ENCODE measurements at places on chromosomes 4 and X.
A peak's percentile ranks its signal among the peaks of the same experiment; 100 is the strongest.

DNA sequence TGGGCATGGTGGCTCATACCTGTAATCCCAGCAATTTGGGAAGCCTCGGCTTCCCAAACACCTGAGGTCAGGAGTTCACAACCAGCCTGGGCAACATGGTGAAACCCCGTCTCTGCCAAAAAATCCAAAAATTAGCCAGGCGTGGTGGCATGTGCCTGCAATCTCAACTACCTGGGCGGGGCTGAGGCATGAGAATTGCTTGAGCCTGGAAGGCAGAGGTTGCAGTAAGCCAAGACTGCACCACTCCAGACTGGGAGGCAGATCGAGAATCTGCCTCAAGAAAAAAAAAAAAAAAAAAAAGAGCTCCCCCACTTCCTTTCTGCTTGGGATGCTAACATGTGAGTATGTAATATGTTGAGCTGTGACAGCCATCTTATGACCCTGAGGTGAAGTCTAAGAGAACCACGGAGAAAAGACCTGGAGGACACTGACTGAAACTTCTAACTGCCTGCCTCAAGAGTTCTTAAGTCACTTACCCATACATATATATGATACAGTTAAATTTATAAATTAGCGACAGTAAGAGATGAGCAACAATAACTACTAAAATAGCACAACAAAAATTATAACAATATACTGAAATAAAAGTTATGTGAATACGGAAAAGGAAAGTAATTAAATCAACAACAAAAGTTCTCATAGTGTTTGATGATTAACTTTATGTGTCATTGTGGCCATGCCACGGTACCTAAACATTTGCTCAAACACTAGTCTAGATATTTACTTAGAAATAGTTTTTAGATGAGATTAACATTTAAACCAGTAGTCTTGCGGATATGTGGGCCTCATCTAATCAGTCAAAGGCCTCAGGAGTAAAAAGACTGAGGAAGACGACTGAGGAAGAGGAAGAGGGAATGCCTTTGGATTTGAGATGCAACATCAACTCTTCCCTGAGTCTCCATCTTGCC is 178.3 kb downstream of the OPHN1 start:
- no peak for DNase-seq
- no peaks in the 10 kb centered on the region for H3K36me3 ChIP-seq
- no peak overlapping the region for H3K4me3 ChIP-seq
- no peak overlapping the region for H3K27ac ChIP-seq
- H3K4me1 ChIP-seq: no peaks in the 10 kb centered on the region

DNA sequence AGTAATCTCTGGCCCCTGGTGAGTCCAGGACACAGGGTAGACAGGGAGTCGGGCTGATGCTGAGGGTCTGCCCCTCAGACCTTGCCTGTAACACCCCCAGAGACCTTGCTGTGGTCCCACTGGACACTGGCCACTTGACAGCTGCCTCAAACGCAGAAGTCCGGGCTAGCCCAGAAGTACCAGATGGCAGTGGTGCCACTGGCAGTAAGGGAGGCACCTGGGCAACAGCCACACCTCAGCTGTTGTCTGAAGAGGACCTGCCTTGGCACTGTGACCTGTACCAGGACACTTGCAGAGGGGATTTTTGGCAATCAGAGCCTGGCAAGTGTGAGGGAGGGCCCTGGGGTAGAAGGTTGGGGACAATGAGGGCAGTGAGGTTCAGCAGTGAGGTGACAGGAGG is 63.3 kb upstream of the UXT start:
- no peak for DNase-seq
- H3K4me3 ChIP-seq: no peak overlapping the region
- peaks cover 2% of the 10 kb centered on the region for H3K27me3 ChIP-seq
- H3K27ac ChIP-seq: no peak overlapping the region
- no peaks in the 10 kb centered on the region for H3K4me1 ChIP-seq

DNA sequence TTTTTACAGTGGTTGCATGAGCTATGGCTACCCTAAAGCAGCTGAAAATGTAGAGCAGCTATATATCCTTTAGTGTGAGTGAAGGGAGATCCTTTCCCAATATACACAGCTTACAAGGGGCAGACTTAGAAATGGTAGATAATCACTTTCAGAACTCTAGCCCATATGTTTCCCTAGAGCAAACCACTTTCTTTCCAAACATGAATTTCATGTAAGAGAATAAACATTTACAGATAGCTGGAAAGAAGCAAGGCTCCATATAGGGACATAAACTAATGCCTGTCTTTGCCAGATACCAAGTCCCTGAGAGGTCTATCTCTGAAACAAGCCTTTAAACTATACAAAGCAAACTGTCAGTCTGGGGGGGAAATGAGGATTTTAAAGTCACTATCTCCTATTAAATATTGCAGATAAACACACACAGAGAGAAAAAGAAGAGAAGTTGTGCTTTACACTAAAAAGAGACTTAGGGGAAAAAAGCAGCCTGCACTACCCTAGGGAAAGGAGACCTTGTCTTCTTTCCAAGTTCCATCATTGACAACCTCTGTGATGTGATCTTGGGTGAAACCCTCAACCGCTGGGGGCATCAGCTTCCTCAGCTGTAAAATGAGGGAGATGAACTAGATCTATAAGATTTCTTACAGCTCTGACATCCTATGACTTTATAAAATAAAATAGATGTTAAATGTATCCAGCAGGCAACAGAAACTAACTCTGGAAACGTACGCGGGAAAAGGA is 73.6 kb downstream of the TMEM156 start:
- H3K27me3 ChIP-seq: no peaks in the 10 kb centered on the region
- no peaks in the 10 kb centered on the region for H3K4me1 ChIP-seq
- DNase-seq: no peak
- no peak overlapping the region for H3K27ac ChIP-seq
- H3K36me3 ChIP-seq: no peaks in the 10 kb centered on the region

DNA sequence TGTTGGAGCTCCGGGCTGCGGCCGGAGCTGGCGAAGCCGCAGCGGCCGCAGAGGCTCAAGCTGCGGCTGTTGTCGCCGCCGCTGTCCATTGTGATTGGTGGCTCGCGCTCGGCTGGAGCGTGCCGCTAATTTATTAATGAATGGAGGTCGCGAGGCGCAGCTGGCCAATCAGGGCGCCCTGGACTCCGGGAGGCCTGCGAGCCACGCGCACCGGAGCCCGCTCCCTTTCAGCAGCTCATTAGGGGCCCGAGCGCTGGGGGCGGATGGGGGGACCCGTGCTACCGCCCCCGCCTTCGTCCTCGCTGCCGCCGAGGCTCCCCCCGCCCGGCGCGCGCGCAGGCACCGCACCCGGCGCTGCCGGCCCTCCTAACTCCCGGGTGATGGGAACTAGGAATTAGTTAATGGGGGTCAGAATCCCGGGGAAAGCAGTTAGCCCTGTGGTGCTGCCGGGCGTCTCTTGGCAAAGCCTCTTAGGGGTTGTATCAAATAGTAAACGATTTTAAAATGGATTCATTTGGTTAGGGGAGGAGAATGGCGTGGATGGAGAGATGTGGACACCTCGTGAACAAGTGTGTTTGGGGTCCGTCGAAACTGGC is 589 bp upstream of the NEUROG2 start:
- H3K4me3 ChIP-seq: peak overlapping the region; percentile 23
- no peaks in the 10 kb centered on the region for H3K36me3 ChIP-seq
- no peak overlapping the region for H3K27ac ChIP-seq
- peak; percentile 86 for DNase-seq

- no peak for DNase-seq
- H3K4me3 ChIP-seq: no peak overlapping the region
- H3K4me1 ChIP-seq: peaks cover 39% of the 10 kb centered on the region
These were observed 52.8 kb downstream of the PPEF2 start for GRCh38 chr4:75849461-75849860.

Measured in osteoblast (primary cell).